MG63 (cell line): ENCODE measurements at places on chromosomes 4 and X.

DNA sequence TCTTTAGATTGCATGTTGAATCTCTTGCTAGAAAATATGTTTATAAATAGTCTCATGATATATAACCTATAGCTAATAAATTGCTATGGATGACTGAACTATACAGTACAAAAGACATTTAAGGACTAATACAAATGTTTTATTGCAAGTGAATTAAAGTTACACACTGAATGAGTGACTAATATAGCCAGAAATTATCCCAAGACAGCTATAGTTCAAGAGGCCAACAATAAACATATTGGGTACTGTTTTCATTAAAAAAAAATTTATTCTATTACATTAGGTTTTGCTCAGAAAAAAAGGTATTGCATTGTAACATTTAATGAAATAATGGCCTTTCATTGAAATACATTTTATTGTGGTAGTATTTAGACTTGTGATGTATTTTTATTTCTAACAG, 819.1 kb downstream of the TRIML1 start:
- DNase-seq: no peak

DNA sequence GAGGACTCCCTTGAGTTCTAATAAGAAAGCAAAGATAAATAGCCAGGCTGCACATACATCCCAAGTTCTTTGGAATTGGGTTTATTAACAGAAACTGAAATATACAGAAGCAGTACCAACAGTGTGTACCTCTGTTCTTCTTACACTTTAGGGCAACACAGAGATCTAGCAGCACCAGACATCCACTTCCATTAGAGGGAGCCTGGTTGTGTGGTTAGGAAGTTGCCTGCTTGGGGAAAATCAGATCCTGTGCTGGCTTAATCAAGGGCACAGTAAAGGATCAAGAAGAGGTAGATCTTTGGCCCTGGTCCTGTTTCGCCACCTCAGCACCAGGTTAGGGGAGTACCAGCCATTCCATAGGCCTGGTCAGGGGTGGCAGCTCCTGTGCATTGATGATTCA, 231.1 kb upstream of the ARHGAP24 start:
- DNase-seq: no peak

- DNase-seq: peak; percentile 11
Measured at GRCh38 chrX:47191331-47191730, 2.3 kb upstream of the UBA1 start.

DNA sequence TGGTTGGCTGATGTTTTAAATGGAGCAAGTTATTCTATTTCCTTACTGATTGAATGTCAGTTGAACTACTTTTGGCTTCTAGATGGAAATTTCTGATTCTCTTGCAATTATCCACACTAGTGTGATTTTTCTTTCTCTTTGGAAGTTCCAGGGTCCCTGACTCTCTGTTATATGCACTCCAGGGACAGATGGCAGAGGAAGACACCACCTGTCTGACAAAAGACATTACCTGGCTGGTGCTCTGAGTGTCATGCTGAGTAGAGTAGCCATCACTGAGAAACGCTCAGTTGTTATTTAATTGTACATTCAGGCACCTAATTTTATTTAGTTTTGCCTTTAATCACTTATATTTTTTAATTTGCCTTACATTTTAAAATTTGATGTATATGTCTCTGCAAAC, 105.4 kb upstream of the TLL1 start:
- no peak for DNase-seq

DNA sequence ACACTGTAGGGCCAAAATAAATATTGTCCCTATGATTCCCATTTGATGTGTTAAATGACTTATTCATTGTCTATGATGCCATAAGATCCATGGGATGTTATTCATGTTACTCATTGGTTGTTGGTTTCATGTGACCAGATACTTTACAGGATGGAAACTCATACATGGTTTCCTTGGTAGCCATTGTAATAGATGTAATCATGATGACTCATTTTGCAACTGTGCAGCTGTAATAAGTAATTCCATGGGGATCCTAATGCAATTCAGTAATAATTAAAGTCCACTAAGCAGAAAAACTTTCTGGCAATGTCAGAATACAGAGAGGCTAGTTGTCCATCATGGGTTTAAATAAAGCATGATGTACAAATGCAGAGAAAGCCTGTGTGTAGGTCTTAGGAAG, 389.7 kb upstream of the NR3C2 start:
- no peak for DNase-seq

GRCh38 chr4:122665161-122665929, 44.5 kb upstream of the IL21 start:
- no peak for DNase-seq

DNA sequence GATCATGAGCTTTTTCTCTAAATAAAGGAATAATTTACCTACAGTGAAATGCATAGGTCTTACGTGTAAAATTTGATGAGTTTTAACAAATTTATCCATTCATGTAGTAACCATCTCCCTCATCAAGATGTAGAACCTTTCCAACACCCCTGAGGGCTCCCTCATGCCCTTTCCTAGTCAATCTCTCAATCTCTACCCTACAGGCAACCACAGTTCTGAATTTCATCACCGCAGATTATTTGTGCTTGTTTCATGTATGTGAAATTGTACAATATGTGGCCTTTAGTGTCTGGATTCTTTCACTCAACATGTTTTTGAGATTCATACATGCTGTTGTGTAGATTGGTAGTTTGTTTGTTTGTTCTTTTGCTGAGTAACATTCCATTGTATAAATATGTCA, 2.1 kb downstream of the VGLL1 start:
- DNase-seq: no peak

DNA sequence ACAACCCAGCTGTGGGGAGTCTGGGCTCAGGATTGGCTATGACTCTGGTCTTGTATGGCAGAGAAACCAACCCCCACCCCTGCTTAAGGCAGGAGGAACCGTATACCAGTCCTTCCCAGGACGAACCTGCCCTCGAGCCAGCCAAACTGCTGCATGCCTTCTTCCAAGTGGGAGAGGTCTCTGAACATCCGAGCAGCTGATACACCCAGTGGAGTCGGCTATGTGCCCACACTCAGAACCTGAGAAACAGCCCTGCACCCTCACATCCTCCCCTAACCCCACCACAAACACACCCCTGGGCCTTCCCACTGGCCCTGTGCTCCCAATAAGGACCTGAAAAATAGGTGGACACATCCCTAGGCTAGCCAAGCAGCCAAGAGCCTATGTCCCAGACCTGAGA, 21.8 kb downstream of the C4orf33 start:
- no peak for DNase-seq

DNA sequence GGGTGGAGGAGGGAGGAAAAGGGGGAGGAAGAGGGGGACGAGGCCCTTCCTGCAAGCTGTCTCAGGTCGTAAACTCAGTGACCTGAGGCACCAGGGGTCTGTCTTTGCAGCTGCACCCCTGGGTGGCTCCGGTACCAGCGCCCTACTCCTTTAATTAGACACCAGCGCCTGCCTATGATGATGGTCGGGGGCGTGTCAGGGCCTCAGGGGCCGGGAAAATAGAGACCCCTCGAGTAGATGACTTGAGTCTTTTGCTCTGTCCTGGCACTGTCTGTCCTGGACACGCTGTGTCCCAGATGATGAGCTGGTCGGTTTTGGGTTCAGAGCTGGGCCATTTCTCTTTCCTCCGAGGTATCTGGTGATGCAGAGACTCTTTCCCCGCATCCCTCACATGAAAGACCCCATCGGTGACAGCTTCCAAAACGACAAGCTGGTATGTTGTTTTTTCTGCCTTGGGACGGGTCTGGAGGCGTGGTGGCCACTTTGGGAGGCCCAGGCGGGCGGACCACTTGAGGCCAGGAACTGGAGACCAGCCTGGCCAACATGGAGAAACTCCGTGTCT, 11.2 kb downstream of the SLC25A6 start:
- DNase-seq: no peak

DNA sequence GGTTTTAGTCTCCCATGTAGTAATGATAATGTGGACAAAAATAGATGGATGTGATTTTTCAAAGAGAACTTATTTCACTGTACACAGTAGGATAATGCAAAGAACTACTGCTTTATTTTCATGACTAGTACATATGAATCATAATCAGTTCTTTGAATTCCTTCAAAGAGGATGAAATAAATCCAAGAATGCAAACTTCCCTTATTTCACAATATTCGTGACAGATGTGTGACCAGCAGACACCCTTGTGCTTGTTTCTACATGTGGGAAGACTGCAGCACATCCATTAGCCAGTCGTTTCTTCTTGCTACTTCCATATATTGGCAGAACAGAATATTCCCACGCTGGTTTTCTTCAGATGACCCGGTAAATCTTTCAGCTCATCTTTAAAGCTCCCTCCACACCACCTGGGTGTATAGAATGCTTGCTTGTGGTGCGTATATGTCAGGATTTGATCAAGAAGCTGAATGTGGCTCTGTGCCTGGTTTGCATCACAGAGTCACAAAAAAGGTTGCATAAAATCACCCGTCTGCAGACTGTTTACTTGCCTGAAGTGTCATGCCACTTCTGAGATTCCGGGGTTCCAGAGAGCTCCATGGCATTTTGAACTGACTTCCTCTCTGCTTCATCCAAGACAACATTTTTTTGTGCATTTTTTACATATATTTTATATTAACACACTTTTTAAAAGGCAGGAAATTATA, 47.7 kb upstream of the FAT4 start:
- no peak for DNase-seq

DNA sequence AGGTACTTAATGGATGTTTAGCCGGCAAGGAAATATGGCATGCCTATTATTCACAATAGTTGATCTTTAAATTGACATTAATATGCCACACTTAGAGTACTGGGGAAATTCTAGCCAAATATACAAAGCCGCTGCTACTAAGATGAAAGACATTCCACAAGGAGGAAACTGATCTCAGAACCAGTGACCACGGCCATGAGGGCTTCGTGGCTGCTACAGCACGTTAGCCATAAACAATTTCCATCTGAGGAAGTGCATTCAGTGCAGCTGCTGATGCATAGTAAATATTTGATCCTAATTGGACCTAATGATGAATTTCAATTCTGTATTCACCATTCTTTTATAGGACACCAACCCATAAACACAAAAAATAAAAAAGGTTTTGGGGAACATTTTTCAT, 59.1 kb downstream of the SORBS2 start:
- DNase-seq: no peak

- DNase-seq: no peak
Measured at GRCh38 chr4:185637163-185637875, 102.0 kb upstream of the PDLIM3 start.

GRCh38 chr4:31613946-31614623, 893.9 kb downstream of the PCDH7 start:
- peak; percentile 36 for DNase-seq

DNA sequence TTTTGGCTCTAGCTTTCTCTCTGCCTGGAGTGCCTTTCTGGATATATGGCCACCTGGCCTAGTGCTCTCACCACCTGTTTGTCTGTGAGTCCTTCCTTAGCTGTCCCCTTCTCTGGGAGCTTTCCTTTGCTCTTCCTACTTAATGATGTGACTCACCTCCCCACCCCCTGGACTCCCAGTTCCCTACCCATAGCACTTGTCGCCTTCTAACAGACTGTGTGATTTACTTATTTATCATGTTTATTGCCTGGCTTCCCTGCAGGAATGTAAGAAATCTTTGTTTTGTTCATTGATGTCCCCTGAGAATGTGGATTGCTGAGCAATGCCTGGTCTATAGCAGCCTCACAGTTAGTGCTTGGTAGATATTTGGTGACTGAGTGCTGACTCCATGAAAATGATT, 18.9 kb downstream of the ADD1 start:
- DNase-seq: peak; percentile 13

DNA sequence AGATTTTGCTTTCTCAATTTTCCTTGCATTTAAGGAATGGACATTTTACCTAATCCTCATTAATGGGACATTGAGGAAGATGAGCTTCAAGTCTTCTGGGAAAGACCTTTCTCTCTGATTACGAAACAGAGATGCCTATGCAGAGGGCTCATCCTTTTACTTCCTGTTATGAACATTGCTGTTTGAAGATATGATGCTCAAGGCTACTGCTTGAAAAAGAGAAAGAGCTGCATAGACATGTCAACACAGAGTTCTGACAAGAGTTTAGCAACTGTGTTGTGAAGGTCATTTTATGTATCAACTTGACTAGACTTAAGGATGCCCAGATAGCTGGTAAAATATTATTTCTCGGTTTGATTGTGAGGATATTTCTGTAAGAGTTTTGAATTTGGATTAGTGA, 13.8 kb upstream of the GNPDA2 start:
- no peak for DNase-seq

DNA sequence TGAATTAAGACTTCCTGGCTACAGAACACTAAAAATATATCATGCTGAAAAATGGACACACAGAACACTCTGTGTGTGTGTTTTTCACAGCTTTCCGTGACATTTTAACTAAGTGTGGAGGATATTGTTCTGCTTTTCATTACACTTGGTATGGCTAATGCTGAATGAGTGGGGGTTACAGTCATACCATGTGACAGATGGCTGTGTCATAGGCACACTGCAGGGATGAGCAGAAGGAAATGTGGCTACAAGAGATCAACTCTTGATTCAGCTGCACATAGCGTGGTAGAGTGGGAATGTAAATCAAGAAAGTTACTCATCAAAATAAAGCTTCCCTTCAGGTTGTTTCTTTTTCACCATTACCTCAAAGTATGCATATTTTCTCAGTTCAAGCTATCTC, 669.8 kb downstream of the IQCM start:
- DNase-seq: no peak

DNA sequence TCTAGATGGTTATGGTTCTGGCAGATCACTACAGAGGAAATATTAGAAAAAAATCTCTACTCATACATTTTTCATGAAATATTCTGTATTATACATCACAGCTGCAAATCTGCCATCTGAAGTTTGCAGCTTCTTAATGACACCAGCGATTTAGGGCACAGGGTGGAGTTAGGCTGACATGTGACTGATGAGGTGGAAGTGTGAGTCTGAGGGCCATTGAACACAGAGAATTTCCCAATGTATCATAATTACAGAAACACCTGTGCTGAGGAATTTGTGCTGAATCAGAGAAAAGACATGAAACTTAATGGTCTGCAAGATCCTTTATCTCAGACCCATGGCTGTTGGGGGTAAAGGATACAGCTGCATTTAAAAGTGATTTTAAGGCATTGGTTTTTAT, 2025.6 kb upstream of the AGA start:
- no peak for DNase-seq

- no peak for DNase-seq
Measured at GRCh38 chr4:102569200-102569599, 68.0 kb downstream of the NFKB1 start.

DNA sequence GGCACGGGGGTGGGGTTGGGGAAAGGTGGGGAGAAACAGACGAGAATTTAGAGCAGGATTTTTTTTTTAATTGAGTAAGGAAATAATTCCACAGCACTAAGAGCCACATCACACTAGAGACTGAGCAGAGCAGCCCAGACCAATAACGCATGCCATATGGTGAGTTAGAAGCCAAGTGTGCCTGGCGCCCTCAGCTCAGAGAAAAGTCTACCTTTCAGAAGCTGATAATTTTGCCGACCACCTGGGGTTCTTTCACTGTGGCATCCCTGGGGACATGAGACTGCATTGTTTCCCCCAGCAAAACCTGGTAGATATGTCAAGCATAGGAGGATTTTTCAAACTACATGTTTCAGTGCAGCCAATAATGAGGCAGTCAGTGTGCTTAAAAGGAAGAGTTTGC, 516.8 kb downstream of the SMARCA1 start:
- DNase-seq: no peak

GRCh38 chrX:7170898-7171297, 22.9 kb upstream of the PUDP start:
- peak; percentile 10 for DNase-seq
